ENCODE measurements at places on chromosomes 1 and 21. TPM values are rescaled to one million over a fixed set of nuclear protein-coding genes. Genes with fewer than 3 reads are reported as not detected.
A peak's percentile ranks its signal among the peaks of the same experiment; 100 is the strongest.

- no peak for DNase-seq
Observed at GRCh38 chr1:204652497-204652896, 33.0 kb downstream of the LRRN2 start.

CNTN2 gene
- not detected for total RNA-seq

DNA sequence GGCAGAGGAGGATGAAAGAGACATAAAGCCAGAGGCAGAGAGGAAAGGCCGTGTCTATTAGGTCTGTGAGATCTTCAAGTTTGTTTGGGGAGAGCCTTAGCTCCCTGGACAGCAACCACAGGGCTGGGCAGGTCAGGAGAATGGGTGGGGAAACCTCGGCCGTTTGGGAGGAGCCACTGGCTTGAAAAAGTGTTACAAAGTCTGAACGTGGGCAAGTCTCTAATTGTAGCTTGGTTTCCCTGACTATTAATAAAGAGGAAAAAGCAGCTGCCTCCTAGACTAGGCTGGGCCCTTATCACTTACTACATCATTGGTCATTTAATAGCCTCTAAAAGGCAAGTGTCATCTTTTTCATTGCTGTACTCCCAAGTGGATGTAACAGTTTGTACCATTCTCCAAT lies at the start of gene CCDC17:
Gene CCDC17, minus strand, starts transcription at position 83 of the 400 bp plus-strand sequence. CDS start 145 bp downstream, outside the sequence.
- DNase-seq, result no peak

- no peak for DNase-seq
Observed at GRCh38 chr1:151581921-151582320, 29.9 kb upstream of the SNX27 start.

DNA sequence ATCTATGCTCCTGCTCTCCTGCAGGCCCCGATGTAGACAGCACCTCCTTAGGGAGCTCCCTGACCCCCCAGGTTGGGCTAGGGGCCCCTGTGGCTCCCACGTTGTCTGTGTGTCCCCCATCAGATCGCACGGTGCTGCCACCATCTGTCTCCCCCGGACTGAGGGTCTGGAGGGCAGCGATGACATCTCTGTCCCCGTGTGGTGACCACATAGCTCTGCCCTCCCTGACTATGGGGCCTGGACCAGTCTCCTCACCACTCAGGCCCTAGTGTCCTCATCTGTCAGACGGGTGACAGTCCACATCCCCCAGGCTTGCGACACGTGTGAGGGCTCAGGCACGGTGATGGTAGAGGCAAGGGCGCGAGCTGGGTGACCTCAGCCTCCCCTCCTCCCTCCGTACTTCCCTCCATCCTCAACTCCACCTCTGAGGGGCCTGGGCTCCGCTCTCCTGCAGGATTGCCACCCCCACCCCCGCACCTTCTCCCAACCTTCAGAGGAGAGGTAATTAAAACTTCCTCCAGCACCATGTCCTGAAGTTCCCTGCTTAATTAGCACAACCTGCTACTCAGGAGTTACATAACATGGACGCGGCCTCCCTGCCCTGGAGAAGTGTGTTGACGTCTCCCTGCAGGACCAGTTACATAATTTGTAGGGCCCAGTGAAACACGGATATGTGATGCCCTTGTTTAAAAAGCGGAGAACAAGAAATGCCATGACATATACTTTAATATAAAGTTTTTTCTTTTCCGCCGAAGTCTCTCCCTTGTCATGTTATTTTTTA lies 288.2 kb downstream of the PTPRU start:
- DNase-seq, result peak; percentile 31

AMY1B gene
- not detected for total RNA-seq

FCRL1 gene
- not detected for total RNA-seq

TMEM200B gene
- 0.09 TPM for total RNA-seq

DNA sequence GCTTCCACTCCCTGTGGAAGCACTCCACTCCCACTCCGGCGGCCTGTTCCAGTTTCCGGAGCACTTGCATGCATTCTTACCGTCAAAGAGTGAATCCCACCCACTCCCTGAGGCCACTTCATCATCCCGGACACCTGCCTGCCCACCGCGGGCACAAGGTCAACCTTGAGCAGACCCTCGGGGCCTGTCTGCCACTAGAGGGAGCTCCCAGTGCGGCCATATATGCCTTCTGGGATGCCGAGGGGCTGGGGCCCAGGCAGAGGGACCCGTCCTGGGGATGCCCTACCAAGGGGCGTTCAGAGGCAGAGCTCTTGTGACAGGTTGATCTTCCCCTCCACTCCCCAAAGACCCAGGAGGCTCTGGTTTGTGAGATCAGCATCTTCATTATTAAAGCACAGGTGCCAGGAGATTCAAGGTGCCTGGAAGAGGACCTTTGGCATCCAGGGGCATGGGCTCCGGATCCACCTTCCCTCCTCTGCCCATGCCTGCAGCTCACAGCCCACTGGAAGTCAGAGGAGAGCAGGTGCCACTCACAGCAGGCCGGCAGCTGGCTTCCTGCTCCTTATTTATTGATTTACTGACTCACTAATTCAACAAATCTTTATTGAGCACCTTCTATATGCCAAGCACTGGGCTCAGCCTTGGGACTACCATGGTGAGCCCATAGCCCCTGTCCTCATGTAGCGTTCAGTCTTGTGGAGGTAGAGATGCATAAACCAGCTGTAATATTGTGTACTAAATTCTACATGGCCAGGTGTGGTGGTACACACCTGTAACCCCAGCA lies 47.3 kb downstream of the UBIAD1 start:
- peak; percentile 57 for DNase-seq

APOBEC4 gene
- not detected for total RNA-seq

CDA gene
- total RNA-seq, result not detected

Data from activated CD8-positive, alpha-beta memory T cell treated with anti-CD3 and anti-CD28 coated beads, Interleukin-2, amount 10 ng/mL, durations not matched to agents 7 days and 5 days (primary cell).